Germinal center (tissue), 1 donor: ENCODE measurements at places on chromosomes 2 and 18.

DNA sequence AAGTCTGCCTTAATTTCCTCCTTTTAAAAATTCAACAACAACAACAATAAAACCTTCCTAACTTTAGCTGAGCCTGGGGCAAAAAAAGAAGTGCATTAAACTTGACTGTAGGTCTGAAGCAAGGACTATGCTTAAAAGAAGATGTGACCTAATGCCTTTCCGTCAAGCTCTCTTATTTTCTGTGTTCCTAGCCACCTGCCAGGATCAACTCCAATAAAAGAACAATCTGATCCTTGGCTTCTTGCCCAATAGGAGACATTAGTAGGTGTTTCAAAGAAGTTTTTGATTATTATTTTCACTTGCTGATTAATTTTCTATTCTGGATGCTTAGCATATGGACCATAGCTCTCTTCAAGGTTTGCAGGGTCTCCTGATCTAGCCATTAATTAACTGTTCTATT lies 237.5 kb downstream of the STK39 start:
- DNase-seq, result no peak

DNA sequence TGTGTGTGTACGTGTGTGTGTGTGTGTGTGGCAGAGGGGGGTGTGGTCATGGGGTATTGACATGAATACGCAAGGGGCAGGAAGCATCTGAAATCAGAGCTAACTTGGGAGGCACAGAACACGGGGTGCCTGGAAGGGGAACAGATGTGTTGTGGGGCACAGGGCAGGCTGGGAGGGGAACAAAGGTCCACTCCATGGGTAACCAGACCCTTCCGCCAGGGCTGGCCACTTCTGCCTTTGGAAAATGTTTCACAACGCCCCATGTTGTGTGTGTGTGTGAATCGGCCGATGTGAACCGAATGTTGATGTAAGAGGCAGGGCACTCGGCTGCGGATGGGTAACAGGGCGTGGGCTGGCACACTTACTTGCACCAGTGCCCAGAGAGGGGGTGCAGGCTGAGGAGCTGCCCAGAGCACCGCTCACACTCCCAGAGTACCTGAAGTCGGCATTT lies at the start of gene SLC11A1:
Gene SLC11A1, plus strand, starts transcription at position 358 of the 451 bp plus-strand sequence. CDS start 96 bp downstream, outside the sequence.
- no peak for DNase-seq

DNA sequence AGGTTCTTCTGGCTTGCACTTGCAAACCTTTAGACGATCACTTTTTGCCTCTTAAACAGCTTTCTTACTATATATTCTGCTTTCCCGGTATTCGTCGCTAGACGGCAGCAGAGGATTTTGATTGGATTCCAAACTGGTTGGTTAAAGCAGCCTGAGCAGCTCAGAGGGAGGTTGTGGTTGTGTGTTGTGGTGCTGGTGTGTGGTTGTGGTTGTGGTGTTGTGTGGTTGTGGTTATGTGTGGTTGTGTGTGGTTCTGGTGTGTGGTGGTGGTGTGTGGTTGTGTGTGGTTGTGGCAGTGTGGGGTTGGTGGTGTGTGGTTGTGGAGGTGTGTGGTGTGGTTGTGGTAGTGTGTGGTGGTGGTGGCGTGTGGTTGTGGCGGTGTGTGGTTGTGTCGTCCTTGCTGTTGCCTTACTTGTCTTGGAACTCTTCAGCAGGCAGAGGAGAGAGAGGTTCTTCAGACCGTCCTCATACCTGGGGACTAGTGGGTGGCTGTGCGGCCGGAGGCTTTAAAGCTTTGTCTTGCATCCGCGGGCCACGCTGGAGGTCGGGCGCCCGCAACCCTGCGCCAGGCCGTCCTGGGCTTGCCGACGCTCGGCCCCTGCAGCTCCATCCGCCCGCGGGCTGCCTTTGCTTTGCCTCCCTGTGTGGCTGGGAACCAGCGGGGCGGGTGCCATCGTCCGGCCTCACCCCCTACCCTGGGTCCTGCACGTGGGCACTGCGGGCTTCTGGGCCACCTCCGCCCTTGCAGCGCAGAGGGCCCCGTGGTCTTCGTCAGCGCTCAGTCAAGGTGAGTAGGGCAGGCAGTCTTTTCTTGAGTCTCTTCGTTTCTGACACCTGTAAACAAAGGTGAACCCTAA lies 190.8 kb downstream of the ARHGAP28 start:
- peak; percentile 13 for DNase-seq

DNA sequence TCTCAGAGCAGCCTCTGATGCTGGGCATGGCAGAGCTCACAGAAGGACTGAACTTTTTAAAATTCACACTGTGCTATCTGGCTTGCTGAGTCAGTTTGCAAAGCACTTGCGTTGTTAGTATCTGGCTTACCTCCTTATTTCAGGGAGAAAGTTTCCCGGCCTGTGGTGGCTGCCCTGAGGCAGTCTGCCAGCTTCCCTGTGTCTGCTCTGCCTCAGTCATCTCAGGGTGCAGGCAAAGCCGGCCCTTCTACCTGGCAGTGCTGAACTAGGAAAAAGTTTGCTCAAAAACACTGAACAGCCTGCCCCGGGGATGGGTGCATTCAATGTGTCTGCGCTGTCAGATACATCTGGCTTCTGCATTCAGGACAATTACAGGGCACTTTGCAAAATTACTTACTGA lies 90.2 kb upstream of the UXS1 start:
- no peak for DNase-seq

DNA sequence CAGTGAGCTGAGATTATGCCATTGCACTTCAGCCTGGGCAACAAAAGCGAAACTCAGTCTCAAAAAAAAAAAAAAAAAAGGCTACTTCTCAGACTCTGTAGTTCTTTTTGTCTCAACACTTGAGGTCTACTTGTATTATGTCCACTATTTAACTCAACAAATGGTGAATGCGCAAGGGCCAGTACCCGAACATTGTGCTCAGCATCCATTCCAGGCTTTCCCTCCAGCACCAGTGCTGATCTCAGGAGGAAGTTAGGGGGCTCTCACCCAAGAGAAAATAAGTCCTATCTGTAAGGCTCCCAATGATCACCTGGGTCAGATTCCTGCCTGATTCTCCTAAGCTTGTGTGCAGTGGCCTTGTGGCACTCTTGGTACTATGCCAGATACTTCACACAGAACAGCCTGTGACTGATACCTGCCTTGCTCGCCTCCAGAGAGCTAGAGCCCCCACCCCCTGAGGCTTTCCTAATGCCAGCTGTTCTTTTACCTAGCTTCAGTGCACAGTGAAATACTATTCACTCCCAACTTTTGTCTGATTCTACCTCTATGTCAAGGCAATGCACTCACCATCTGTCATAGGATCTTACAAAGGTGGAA lies 74.9 kb downstream of the INO80D start:
- no peak for DNase-seq

- no peak for DNase-seq
Measured at GRCh38 chr2:37669446-37669845, 2.0 kb downstream of the CDC42EP3 start.

GRCh38 chr2:158729451-158729850 lies 65.7 kb upstream of the DAPL1 start:
- no peak for DNase-seq

DNA sequence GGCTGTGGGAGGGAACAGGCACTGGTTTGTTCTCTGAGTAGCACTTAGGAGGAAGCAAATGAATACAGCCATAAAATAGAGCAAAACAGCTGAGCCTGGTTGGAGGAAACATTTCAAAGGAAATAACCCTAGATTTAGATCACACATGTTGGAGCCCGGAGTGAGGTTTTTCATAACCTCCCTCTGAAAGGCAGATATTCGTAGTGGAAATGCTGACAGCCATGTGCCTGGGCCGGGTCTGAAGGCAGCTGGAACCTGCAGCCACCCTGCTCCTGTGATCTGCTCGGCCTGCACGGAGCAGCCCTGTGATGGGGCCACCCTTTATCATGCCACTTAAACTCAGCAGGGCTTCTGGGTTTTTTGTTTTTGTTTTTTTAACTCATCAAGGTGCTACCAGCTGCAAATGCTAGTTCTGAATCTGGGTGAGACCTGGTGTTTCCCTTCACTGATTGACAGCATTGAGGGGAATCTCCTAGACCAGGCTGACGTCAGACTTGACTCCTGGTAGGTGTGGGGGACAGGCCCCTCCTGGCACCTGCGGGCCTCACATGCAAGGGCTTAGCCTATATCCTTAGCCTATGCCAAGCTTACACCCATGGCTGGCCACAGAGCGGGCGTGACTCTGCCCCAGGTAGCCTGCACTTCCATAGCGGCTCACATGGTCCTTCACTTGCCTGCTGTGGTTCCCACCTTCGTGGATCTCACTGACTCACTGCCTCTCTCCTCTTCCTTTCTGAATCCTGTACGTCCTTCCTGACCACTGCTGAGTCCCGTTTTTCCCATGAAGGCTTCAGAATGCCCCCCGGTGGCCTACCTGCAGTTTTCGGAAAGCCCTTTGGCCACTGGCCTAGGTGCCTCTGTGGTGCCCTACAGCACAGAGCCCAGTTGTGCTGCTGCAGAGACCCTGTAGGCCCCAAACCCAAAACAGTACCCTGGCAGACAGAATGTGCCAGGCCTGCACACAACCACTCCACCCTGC lies 217.3 kb downstream of the SEPTIN10 start:
- no peak for DNase-seq

GRCh38 chr2:6674381-6674780 lies 191.3 kb downstream of the CMPK2 start:
- DNase-seq, result no peak

DNA sequence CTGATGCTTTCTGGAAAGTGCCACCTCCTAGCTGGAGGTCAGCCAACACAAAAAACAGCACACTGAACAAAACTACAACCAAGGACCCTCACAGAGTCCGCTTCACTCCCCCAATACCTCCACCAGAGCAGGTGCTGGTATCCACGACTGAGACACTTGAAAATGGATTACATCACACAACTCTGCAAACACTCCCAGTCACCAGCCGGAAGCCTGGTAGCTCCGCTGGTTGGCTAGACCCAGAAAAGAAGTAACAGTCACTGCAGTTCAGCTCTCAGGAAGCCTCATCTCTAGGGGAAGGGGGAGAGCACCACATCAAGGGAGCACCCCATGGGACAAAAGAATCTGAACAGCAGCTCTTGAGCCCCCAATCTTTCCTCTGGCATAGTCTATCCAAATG lies 175.4 kb downstream of the LCLAT1 start:
- DNase-seq, result no peak

DNA sequence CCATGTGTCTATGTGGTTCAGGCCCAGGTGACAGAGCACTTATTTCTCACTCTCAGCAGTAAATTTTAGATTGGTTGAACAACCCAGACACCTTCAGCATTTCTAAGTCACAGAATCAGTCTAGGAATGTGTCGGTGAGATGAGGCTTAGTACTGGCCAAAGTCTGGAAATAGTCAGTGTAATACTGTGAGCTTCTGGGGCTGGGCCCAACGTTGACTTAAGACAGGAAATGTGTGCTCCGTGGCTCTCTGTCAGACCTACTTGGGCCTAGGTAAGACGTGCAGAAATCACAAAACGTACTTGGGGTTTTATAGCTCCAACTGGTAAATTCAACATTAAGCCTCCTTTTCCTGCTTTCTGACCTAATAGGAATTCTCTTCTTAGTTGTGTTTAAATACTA lies 160.3 kb upstream of the COL3A1 start:
- no peak for DNase-seq

- no peak for DNase-seq
Measured at GRCh38 chr2:174789001-174789400, 24.7 kb upstream of the CHRNA1 start.
